Hematopoietic multipotent progenitor cell treated with erythropoietin and hydrocortisone succinate and interleukin-3 and kit ligand, for 8 days (in vitro differentiated cells): ENCODE measurements at places on chromosomes 2 and 18.

- DNase-seq, result no peak
Measured at GRCh38 chr2:161947406-161947805, 126.6 kb downstream of the DPP4 start.

DNA sequence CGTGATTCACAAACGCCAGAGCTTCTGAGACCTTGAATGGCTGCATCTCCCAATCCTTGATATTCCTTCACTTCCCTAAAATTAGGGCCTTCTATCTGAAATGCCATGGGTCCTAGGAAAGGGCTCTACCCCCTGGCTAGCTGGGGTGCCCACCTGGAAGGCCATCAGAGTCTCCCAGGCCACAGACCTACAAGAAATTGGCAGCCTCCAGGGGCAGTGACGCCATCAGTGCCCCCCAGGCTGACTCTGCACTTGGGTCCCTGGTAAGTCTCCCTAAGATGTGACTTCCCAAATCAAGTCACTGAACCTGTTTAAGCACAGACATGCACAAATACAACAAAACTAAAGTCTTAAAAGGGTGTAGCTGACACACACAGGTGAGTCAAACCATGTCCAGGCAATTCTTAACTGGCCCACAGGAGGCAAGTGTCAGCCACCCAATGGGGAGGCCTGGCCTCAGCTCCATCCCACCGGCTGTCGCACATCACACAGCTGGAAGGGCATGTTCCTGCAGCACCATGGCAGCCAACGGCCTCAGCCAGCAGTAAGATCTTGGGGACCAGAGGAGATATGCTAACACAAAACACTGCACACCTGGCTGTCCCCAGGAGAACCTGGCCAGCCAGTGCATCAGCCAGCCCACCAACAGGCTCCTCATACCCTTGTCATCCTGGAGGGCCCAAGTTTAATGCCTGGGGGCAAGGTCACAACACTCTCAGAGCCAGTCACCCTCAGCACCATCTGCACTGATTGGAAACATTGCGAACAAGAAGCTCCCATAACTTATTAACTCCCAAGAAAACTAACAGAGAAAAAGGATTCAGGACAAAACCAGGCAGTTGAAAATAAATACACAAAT lies 5.2 kb downstream of the PARD6G start:
- DNase-seq, result no peak

DNA sequence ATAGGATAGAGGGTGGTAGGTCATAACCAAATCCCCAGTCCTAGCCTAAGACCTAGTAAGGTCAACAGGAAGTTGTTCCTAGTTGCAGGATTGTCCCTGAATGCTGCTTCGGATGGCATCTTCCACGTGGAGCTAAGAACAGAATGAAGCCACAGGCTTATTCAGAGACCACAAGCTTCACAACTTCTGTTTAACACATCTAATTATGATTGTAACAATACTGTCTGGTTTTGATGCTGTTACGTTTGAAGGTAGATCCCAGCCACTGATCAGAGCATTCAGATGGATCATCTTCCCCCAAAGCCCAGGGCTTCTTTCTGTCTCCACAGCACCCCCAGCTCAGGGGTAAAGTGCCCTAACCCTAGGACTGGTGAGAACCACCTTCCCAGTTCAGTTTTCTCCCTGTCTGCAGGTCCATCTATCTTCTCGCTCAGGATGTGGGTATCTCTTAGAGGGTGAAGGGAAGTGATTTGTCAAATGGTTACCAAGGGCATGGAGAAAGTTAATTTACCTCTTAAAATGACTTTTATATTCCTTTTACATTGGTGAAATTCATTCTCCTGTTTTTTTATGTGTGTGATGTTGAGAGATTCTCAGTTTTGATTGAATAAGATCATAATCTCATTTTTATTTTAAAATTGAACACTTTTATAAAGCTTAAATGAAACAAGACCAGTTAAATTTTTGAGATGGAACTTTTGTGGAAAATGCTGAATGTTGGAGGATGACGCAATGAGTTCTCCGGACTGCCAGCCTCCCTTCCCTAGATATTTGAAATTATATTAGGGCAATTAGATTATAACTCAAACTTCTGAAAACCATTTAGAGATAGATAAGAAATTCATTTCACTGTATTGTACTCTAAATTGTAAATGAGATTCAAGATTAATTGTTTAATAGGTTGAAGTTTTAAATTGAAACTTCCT lies 66.5 kb downstream of the RHBDD1 start:
- DNase-seq, result no peak

DNA sequence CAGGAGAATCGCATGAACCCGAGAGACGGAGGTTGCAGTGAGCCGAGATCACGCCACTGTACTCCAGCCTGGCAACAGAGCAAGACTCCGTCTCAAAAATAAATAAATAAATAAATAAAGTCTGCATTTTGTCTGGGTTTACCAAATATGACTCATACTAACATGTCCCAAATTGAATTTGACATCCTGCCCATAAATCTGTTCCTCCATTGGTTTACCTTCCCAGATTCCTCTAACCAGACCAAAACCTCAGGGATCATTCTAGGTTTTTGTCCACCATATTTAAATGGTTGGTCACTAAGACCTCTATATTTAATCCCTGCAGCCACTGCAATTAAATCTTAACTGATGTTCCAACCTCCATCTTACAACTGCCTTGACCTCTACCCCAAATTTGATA lies 150.9 kb downstream of the ATAD2B start:
- no peak for DNase-seq

DNA sequence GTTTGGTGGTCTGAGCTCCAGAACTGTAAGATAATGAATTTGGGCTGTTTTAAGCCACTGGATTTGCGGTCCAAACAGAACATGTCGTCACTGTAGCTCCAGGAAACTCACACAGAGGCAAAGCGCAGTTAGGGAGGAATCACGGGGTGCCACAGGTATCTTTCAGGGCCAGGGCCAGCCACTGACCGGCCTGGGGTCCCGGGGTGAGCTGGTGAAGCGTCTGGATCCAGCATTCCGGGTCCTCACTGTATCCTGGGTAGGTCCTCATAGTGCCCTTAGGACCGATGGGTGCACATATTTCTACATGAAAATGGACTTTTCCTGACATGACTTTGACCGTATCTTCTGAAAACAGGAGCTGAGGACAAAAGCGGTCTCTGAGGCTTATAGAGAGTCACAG lies 196.0 kb upstream of the HDAC4 start:
- no peak for DNase-seq

GRCh38 chr2:26986576-26986975 lies 16.1 kb downstream of the MAPRE3 start:
- no peak for DNase-seq

GRCh38 chr18:41265047-41265446 lies 690.0 kb upstream of the PIK3C3 start:
- no peak for DNase-seq
